ENCODE measurements at places on chromosomes 11 and 22. TPM values are rescaled to one million over a fixed set of nuclear protein-coding genes. Genes with fewer than 3 reads are reported as not detected.

OR8A1 gene
- total RNA-seq, result not detected

ACCS gene
- 28.9 TPM for total RNA-seq

TUBA8 gene
- 4.9 TPM for total RNA-seq

KDM4E gene
- total RNA-seq, result not detected

HEPHL1 gene
- total RNA-seq, result not detected

CDPF1 gene
- 19.4 TPM for total RNA-seq

PLEKHB1 gene
- 91.2 TPM for total RNA-seq

MUC6 gene
- not detected for total RNA-seq

OR52N4 gene
- total RNA-seq, result not detected

CLCF1 gene
- 2.9 TPM for total RNA-seq

KRTAP5-10 gene
- not detected for total RNA-seq

MS4A7 gene
- total RNA-seq, result 8.8 TPM

APOBEC3H gene
- not detected for total RNA-seq

DNAJB7 gene
- total RNA-seq, result not detected

RASGRP2 gene
- 10.9 TPM for total RNA-seq

SLC25A45 gene
- total RNA-seq, result 3.5 TPM

TTC36 gene
- 2.5 TPM for total RNA-seq

CAPN5 gene
- 13.4 TPM for total RNA-seq

SLC22A8 gene
- total RNA-seq, result 8.5 TPM

OR8G1 gene
- total RNA-seq, result not detected

NPAT gene
- total RNA-seq, result 35.0 TPM

TNNT3 gene
- total RNA-seq, result 154 TPM

INS gene
- not detected for total RNA-seq

HBE1 gene
- total RNA-seq, result 1.5 TPM

SUSD2 gene
- 2.6 TPM for total RNA-seq

PHF5A gene
- 37.9 TPM for total RNA-seq

ADM2 gene
- total RNA-seq, result 1.5 TPM

TPST2 gene
- 21.8 TPM for total RNA-seq

E2F8 gene
- 2.5 TPM for total RNA-seq

SCN2B gene
- 7.4 TPM for total RNA-seq

SMIM35 gene
- 0.11 TPM for total RNA-seq

SLC43A1 gene
- 11.8 TPM for total RNA-seq

RAG2 gene
- 0.49 TPM for total RNA-seq

NECTIN1 gene
- total RNA-seq, result 35.6 TPM

KRTAP5-7 gene
- not detected for total RNA-seq

CALCA gene
- total RNA-seq, result not detected

ADAMTS8 gene
- 6.5 TPM for total RNA-seq

TEAD1 gene
- 121 TPM for total RNA-seq

RIMBP3B gene
- 0.60 TPM for total RNA-seq

SNX32 gene
- total RNA-seq, result 3.1 TPM

TRPM5 gene
- total RNA-seq, result 0.11 TPM

KRTAP5-11 gene
- total RNA-seq, result not detected

SCUBE1 gene
- total RNA-seq, result 17.4 TPM

OR5B21 gene
- not detected for total RNA-seq

ZP1 gene
- not detected for total RNA-seq

DPAGT1 gene
- total RNA-seq, result 29.1 TPM

FJX1 gene
- 29.5 TPM for total RNA-seq

SHANK3 gene
- 10.6 TPM for total RNA-seq

EFCAB6 gene
- total RNA-seq, result 15.9 TPM

FGF3 gene
- total RNA-seq, result not detected

TSGA10IP gene
- total RNA-seq, result not detected

APOC3 gene
- not detected for total RNA-seq

MIOX gene
- total RNA-seq, result not detected

APOA5 gene
- total RNA-seq, result not detected

CSNK2A3 gene
- 4.7 TPM for total RNA-seq

ALG9 gene
- 67.5 TPM for total RNA-seq

KCNA4 gene
- 6.5 TPM for total RNA-seq

SOX6 gene
- total RNA-seq, result 46.6 TPM

YAP1 gene
- total RNA-seq, result 137 TPM
